Urothelium cell line (cell line): ENCODE measurements at places on chromosomes 11 and 22.

GRCh38 chr11:63945477-63946163 is 6.8 kb downstream of the NAA40 start:
- peak; percentile 70 for DNase-seq

DNA sequence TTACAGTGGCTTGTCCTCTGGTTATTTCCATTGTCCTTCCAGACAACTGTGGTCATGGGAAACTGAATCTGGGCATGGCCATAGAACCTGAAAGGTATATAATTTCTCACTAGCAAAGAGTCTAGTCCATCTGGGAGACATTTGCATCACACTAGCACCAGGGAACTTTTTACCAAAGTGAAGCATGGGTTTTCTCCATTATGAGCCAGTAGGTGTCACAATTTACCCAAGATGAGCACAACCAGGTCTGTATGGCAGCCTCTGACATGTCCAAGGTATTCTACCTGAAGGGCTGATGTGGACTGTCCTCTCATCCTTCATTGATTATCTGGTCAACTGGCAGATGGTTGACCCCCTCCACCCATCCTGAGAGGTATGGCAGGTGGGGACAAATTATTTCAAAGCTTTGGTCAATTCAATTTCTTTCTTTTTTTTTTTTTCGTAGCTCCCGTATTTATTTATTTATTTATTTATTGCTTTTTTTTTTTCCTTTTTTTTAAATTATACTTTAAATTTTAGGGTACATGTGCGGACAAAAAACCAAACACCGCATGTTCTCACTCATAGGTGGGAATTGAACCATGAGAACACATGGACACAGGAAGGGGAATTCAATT is 425.9 kb downstream of the TMEM135 start:
- DNase-seq: peak; percentile 52

DNA sequence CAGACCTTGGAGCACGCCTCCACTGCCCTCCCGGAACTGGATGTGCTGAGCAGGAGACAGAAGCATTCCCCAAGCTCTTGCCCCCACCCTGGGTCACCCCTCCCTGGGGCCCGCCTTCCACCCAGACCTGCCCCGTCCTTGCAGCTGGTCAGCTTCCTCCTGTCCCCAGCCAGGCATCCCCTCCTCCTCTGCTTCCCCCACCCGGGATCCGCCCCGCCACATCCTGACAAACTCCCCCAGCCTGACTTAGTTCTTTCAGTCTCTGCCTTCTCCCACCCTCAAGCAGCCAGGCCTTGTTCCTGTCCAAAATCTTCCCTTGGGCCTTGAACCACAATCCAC is 1.1 kb upstream of the PLXNB2 start:
- DNase-seq: peak; percentile 80

GRCh38 chr11:122229481-122230384 is 113.7 kb upstream of the BLID start:
- no peak for DNase-seq

DNA sequence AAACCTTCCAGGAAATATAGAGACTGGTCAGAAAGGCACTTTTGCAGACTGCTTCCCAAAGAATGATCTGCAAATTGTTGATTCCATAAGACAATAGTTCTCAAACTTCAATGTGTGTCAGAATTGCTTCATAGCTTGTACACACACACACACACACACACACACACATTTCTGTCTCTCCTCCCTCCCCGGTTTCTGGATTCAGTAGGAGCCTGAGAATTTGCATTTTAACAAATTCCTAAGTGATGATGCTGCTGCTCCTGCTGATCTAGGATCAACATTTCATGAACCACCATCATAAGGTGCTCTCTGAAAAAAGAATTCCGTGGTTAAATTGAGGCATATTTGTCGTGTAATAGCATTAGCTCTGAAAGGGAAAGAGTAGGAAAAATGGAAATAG is 35.3 kb upstream of the FZD4 start:
- peak; percentile 43 for DNase-seq

- DNase-seq: no peak
These were observed 4.0 kb downstream of the POU2AF3 start for GRCh38 chr11:111302298-111302697.

- DNase-seq: no peak
These were observed 22.1 kb upstream of the CTR9 start for GRCh38 chr11:10728789-10729472.

DNA sequence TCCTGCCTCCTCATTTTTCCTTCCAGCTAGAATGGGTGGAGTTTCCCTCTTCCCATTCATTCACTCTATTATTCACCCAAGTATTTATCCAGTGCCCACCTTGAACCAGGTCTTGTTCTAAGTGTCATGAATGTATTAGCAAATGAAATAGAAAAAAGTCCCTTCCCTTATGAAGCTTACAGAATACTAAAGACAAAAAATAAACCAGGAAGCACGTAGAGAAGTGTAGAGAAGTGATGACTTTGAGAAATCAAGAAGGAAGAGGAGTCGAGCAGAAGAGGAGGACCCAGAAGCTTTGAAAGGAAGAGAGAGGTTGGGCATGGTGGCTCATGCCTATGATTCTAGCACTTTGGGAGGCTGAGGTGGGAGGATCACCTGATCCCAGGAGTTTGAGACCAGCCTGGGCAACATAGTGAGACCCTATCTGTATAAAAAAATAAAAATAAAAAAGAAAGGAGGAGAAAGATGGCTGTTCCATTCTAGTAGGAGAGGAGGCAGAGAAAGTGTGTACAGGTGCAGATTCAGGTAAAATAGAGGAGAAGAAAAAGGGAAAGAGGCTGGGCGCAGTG is 17.1 kb upstream of the SYVN1 start:
- DNase-seq: no peak

DNA sequence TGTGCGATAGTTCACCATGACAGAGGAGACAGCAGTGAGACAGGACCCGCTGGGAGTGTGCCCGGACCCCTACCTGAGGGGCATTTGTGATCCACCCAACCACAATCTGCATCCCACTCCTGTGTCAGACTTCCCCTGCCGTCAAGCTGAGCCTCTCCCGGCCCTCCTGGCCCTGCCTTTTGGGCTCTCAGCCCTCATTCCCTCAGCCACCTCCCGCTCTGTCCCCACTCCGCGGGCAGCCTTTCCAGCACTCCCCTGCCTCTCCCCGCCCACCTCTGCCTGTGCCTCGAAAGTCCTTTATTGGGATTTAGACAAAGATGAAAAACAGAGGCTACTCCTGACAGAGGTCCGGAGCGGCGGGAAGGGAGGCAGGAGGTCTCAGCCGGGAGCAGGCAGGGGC is 4.2 kb downstream of the NFAM1 start:
- DNase-seq: no peak

DNA sequence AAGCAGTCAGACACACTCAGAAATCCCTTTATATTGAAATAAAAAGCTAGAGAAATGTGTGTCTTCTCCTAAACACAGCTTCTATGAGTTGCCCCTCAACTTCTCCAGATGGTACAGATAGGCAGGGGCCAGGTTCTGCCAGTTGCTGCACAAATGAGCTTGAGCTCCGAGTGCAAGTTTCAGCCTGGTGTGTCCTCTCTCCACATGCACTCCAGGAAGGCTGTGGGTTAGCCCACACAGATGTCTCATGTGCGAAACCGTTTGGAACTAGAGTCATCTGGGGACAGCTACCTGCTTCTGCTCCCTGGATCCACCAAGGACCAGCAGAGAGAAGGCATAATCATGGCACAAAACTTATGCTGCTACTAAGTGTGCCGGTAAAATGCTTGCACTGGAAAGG is 812.6 kb downstream of the OPCML start:
- DNase-seq: no peak

DNA sequence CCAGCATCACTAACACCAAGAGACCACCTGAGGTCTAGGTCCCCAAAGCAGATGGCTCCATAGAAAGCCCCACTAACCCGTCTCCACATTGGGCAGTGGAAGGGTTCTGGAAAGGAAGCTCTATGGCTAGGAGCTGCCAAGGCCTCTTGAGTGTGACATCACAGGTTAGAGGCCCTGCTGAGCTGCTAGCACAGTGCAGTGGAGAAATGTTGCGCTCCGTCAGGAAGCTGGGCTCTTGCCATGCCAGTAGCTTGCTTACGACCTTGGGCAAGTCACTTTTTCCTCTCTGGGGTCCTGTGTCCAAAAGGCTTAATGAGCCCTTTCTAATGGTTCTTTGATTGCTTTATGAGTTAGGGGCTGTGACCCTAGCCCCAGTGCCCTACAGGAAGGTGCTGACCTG is 10.6 kb downstream of the PIK3IP1 start:
- no peak for DNase-seq
